ENCODE measurements at places on chromosomes 7 and 10. TPM values are rescaled to one million over a fixed set of nuclear protein-coding genes. Genes with fewer than 3 reads are reported as not detected.

- DNase-seq, result peak; percentile 80
Measured at GRCh38 chr7:115047958-115048720, 126.2 kb downstream of the MDFIC start.

GRCh38 chr10:71283410-71283809 is 35.6 kb upstream of the SLC29A3 start:
- DNase-seq, result no peak

- DNase-seq, result no peak
Measured at GRCh38 chr7:117015258-117016184, 62.2 kb downstream of the ST7 start.

The ST8SIA6 gene
- 0.18 TPM for total RNA-seq

GRCh38 chr10:79417266-79417665 is 28.2 kb downstream of the ZCCHC24 start:
- no peak for DNase-seq

GRCh38 chr7:132145466-132145865 is 430.8 kb downstream of the PLXNA4 start:
- peak; percentile 34 for DNase-seq

DNA sequence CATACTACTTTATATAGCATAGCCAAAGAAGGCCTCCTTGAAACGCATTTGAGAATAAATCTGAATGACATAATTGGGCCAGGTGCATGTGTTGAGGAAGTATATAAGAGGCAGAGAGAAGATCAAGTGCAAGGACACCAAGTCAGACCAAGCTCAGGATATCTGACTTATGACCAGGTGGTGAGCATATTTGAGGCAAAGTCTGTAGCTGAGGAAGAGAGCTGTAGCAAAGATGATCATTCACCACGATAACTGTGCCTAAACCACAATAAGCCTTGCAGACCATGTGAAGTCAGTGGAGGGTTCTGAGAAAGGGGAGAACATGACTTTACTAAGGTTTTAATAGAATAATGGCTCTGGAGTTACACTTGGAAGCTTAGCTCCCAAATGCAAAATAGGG is 292.3 kb downstream of the SORCS1 start:
- no peak for DNase-seq

The GTPBP10 gene
- 25.3 TPM for total RNA-seq

The IFIT3 gene
- total RNA-seq, result 7.8 TPM

DNA sequence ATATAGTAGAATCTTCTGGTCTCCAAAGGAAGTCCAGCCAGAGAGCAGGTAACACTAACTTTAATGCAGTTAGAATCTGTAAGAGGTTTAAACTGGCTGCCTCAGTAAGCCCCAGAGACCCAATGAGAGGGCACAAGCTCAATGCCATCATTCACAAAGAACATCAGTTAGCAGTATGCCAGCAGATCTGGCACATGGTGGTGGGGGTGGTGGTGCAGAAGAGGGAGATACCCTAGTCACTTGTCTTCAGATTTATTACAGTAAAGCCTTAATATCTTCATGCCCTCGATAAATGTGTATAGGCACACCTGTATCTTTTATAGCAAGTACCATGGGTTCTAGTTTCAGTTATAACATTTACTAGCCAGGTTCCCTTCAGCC is 86.2 kb downstream of the SORBS1 start:
- DNase-seq, result no peak

- DNase-seq, result peak; percentile 45
Measured at GRCh38 chr10:119268871-119269506, 61.6 kb downstream of the GRK5 start.
